ENCODE measurements at places on chromosomes 12 and 14.

- DNase-seq, result no peak
Measured at GRCh38 chr14:97975962-97976361, 1178.8 kb downstream of the VRK1 start.

- no peak for DNase-seq
Measured at GRCh38 chr12:3205742-3206519, 128.8 kb downstream of the TSPAN9 start.

DNA sequence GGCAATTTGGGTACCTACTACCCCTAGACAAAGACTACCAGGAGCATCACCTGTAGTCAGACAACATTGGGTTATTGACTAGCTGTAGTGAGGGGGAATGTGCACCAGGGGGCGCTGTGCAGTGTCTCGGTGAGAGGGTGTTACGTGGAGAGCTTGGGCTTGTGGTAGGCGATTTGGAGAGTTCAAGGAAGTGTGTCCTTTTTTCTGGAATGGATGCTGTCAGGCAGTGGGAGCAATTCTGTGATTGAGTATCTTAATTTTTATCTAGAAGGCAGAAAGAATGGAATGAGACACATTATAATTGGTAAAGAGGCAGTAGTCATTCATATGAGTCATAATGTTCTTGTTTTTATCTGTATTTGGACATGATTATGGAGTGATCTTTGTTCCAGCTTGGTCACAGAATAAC, 187.7 kb downstream of the GALC start:
- no peak for DNase-seq

- no peak for DNase-seq
Measured at GRCh38 chr12:124725597-124726237, 137.9 kb downstream of the SCARB1 start.

DNA sequence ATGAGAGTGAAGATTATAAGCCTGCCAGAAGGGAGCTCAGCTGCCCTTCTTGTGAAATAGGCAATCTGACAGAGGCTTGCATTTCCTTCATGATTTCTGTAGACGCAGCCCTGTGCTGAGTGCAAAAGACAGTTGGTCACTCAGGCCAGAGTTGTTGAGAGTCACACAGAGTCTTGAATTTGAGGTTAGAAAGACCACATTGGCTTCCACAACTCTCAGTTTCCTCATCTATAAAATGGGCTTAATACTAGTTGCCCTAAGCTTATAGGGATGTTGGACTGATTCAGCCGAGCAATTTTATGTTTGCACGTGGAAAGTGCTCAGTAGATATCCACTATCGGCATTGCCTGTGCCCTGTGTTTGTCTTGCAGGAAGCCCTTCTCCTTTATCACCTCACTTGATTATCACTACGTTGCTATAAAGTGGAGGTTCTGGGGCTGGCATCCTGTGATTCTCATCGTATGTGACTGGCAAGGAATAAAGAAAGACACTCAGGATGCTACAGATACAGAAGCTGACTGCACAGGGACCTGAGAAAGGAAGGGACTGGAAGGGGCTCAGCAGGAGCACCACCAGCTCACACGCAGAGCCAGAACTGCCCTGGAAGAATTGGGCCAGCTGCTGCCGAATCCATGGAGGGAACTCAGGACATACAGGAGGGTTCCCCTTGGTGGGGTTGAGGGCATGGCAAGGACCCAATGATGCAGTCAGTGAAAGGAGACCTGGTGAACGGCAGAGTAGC, 19.8 kb upstream of the SERPINA4 start:
- DNase-seq, result no peak

DNA sequence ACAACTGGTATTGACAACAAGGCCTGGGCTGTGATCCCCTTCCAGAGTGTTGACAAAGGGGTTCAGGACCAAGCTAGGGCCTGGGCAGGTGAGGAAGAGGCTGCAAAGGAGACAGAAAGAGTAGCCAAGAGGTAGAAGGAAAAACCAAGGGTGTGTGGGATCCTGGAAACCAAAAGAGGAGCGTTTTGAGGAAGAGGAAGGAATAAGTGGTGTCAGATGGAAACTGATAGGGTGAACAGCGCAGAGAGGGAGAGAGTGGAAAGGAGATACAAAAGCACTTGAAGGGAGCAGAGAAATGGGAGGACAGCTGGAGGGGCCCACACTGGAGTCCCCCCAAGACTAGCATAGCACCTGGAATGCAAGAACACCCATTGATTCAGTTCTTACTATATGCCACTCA, 8.3 kb upstream of the HVCN1 start:
- no peak for DNase-seq
